ENCODE measurements at places on chromosomes 3 and 15. TPM values are rescaled to one million over a fixed set of nuclear protein-coding genes. Genes with fewer than 3 reads are reported as not detected.

The MUC20 gene
- polyA plus RNA-seq: 3.5 TPM

The TRIM42 gene
- not detected for polyA plus RNA-seq

The MESP2 gene
- 0.35 TPM for polyA plus RNA-seq

The DNAJA4 gene
- 92.8 TPM for polyA plus RNA-seq

The CD47 gene
- polyA plus RNA-seq: 59.5 TPM

The DAZL gene
- polyA plus RNA-seq: not detected

The GALNT15 gene
- 1.1 TPM for polyA plus RNA-seq

The ISLR gene
- polyA plus RNA-seq: 142 TPM

GRCh38 chr3:172094621-172095557 is 55.5 kb downstream of the FNDC3B start:
- DNase-seq: no peak

GRCh38 chr3:45865563-45865962 is 20.8 kb upstream of the CCR9 start:
- DNase-seq: no peak

DNA sequence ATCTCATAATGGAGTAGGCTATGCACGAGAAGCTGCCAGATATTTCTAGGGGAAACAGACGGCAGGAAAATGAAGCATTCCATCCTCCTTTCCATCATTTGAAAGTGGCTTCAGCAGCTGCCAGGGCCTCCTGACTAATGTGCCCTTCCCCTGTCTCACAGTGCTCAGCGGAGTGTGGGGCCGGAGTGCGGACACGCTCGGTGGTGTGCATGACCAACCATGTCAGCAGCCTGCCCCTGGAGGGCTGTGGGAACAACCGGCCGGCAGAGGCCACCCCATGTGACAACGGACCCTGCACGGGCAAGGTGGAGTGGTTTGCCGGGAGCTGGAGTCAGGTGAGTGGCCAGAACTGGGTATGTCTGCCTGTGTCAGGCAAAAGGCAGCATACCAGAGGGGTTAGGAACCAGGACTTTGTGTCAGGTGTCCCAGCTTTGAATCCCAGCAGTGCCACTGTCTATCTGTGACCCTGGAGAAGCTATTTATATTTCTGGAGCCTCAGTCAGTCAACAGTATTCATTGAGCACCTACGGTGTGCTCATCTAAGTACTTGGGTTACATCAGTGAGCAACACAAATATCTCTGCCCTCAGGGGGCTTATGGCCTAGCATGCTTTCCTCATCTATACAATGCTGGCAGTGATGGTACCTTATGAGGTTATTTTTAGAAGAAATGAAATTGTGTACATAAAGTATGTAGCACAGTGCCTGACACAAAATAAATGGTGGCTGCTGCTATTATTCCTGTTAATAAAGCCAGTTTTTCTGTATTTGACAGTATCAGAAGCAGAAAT is 52.4 kb upstream of the NR2E3 start:
- no peak for DNase-seq

- no peak for DNase-seq
These were observed 1126.7 kb downstream of the TUSC7 start for GRCh38 chr3:117836296-117836695.

GRCh38 chr3:35596335-35596995 is 42.9 kb upstream of the ARPP21 start:
- no peak for DNase-seq

DNA sequence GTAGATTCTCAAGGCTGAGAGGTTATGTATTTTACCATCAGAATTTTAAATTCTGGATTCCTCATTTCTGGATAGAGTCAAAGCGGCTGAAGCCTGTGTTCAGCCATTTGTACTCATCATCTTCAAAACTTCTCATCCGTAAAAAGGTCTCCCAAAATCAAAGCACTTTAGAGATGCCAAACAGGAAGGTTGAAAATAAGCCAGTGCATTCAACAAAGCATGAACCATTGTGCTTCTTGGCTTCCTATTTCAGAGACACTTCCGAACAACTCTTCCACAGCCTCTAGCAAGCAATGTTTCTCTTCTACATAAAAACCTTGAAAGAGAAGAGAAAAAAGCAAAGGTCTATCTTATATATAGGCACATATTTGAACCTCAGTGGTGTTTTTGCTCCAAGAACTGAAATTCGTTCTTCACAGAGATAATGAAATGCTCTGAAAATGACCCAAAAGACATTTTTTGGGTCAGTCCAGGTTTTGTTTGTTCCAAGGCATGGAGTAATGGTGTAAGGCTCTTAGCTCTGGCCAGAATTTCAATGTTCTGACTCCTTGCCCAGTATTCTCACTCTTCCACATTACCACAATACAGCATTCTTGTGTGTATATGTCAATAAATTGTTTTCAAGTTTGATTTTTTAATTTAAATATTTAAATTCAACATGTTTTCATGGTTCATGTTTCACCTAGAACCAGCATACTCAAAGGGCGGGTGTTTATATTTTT is 163.1 kb downstream of the STAC start:
- DNase-seq: no peak

GRCh38 chr3:71587958-71588357 is 4.4 kb upstream of the FOXP1 start:
- no peak for DNase-seq

DNA sequence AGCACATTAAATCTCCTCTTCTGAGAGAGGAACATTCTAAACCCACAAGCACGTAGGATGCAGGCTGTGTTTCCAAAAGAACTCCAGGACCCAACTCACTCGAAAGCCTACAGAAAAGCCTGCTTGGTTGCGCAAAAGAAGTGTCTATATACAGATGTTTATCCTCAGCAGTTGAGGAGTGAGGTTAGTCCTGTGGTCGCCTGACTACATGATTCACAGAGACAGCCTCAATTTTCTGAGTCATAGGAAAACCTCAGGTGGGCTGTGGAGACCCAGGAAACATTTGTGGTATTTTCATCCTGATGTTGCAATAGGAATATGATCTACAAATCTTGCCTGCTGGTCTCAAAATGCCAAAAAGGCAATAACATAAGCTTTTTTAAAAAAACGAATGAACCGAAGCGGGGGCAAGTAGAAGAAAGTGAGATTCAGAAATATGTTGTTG is 183.8 kb upstream of the THRB start:
- DNase-seq: no peak

DNA sequence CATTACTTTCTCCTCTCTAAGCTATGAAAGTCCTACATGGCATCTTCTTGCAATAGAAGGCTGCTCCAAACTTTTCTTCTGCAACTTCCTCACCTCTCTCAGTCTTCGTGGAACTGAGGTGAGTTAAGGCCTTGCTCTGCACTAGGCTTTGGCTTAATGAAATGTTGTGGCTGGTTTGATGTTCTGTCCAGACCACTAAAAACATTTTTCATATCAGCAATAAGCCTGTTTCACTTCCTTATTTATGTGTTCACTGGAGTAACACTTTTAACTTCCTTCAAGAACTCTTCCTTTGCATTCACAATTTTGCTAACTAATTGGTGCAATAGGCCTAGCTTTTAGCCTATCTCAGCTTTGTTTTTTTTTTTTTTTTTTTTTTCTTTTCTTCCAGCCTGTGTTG is 335.3 kb upstream of the NECTIN3 start:
- DNase-seq: no peak

DNA sequence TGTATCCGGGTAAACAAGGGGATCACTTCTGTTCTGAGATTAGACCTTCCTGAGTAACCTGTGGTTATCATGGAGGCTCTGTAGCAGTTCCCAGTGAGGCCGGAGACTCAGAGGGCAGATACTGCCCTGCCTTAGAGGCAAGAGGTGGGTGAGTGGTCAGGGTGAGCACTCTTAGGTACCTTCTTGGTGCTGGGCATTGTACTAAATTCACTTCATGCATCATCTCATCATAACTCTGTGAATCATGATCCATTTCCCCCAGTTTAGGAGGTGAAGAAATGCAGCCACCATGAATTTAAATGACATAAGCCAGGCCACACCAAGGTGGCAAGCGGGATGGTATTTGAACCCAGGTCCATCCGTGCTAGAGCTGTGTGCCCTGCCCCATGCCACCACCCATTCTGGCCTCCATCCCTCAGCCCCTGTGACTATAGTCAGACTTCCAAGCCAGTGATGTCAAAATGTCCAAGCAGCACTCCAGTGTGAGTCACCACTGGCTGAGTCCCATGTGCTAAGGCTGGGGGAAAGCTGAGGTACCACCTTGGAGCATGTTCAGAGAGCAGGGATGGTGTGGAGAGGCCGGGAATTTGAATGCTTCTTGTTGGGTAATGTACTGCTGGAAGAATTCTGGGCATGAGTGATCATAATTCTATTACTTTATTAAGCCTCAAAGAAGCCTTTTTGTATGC is 88.8 kb downstream of the EPHB1 start:
- DNase-seq: no peak

- no peak for DNase-seq
These were observed 409.0 kb downstream of the VPS13C start for GRCh38 chr15:61651267-61651666.

DNA sequence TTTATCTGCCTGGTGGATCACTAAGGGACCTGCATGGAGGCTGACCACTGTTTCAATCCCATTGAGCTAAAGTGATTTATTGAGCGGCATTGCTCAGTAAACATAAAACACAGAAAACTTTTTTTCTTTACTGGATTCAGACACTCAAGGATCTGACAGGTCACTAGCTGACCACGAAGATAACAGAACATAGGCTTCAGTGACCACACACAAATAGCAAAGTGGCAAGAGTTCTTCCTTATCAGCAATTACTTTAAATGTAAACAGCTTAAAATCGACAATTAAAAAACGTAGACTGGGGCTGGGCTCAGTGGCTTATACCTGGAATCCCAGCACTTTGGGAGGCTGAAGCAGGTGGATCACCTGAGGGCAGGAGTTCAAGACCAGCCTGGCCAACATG is 48.7 kb downstream of the STAG1 start:
- DNase-seq: no peak

- DNase-seq: no peak
These were observed 552.9 kb upstream of the SUCLG2 start for GRCh38 chr3:68207327-68207726.

GRCh38 chr3:24139463-24140412 is 194.7 kb downstream of the NR1D2 start:
- no peak for DNase-seq

- no peak for DNase-seq
These were observed 557 bp downstream of the DENND4A start for GRCh38 chr15:65791335-65792137.

DNA sequence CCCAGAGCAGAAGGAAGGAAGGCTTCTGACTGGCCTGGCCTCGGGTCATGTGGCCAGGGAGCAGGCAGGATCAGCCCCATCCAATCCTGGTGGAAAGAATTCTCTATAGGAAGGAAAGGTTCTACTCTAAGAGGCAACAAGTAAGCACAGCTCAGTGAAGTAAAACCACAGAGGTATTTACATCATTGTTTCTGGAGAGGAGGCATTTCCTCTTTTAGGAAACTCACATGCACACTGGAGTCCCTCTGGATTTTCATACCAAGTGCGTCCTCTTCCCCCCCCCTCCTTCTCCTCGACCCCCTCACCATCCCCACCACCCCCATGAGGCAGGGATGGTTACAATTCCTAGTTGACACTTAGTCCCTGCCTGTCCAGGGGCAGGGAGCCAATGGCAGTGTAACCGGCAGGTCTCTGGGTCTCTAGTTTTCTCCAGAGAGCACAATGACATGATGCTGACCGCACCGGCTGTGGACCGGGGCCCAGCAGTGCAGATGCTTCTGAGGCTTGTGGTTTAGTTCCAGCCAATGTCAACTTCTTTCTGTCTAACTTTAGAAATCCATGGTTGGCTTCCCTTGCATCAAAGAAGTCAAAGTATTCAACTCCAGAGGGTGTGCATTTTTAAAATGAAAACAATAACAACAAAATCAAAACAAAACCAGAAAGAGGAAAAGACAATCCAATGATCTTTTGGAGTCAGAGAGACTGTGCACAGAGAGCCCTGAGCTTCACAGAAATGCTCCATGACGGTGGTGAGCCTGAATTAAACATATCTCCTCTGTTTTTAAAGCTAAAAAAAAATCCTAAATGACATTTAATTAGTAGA is 230.3 kb upstream of the TLE3 start:
- DNase-seq: no peak

- no peak for DNase-seq
These were observed 6.0 kb downstream of the FAM43A start for GRCh38 chr3:194691481-194692283.

DNA sequence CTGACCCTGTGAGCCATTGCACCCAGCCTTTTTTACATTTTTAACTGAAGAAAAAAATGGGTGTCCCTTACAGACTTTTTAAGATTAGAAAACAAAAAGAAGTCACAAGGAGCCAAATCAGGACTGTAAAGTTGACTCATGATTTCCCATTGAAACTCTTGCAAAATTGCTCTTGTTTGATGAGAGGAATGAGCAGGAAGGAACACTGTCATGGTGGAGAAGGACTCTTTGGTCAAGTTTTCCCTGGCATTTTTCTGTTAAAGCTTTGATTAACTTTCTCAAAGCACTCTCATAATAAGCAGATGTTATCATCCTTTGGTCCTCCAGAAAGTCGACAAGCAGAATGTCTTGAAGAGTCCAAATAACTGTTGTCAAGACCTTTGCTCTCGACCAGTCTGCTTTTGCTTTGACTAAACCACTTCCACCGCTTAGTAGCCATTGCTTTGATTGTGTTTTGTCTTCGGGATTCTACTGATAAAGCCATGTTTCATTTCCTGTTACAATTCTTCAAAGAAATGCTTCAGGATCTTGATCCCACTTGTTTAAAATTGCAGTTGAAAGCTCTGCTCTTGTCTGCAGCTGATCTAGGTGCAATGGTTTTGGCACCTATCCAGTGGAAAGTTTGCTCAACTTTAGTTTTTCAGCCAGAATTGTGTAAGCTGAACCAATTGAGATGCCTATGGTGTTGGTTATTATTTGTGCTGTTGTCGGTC is 369.4 kb downstream of the MAGI1 start:
- no peak for DNase-seq

GRCh38 chr15:51697163-51697562 is 15.9 kb downstream of the SCG3 start:
- DNase-seq: no peak

DNA sequence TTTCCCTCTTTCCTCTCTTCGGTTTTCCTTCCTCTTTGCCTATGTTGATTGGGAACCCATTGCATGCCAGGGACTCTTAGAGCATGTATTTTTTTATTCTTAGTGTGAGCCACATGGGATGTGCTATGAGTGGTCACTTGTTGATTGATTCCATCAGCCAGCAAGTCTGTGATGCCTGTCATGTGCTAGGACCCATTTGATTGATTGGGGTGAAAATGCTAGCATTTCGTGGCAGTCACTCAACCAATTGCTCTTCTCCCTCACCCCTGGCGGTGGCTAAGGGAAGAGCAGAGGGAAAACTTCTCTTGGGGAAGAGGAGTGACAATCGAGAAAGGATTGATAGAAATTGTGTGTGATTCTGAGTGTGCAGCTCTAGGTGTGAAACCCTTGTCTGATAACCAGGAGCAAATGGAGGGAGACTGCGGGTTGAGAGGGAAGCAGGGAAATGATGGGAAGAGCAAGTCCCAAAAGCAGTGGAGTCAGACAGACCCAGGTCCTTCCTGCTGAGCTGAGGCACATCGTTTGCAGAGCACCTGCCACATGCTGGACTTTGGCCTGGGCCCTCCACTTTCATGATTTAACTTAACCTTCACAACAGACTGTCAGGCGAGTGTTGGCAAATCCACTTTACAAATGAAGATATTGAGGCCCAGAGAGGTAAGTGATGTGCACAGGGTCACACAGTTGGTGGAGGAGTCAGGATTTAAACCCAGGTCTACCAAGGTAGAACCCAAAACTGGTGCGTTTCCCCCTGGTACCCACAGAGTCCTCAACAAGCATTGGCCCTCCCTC is 40.0 kb downstream of the SLC6A11 start:
- no peak for DNase-seq

GRCh38 chr15:89144491-89144890 is 56.2 kb downstream of the ABHD2 start:
- no peak for DNase-seq

- no peak for DNase-seq
These were observed 24.4 kb upstream of the FAM81A start for GRCh38 chr15:59413577-59413976.

- no peak for DNase-seq
These were observed 122.6 kb downstream of the ITPR1 start for GRCh38 chr3:4615750-4616149.

All from forelimb muscle (tissue), 1 donor.